ENCODE measurements at places on chromosomes 12 and 14.

- DNase-seq = no peak
Observed at GRCh38 chr14:51360592-51360991, 120.5 kb downstream of the TMX1 start.

GRCh38 chr14:50791201-50791600 lies 39.8 kb downstream of the NIN start:
- no peak for DNase-seq

DNA sequence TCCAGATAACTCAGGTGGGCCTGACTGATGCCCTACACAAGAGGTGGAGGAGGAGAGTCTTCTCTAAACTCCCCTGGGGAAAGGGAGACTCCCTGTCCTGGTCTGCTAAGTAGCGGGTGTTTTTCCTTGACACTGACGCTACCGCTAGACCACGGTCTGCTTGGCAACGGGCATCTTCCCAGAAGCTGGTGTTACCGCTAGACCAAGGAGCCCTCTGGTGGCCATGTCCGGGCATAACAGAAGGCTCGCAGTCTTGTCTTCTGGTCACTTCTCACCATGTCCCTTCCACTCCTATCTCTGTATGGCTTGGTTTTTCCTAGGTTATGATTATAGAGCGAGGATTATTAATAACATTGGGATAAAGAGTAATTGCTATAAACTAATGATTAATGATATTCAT lies 965.5 kb downstream of the TMEM121 start:
- DNase-seq = no peak

DNA sequence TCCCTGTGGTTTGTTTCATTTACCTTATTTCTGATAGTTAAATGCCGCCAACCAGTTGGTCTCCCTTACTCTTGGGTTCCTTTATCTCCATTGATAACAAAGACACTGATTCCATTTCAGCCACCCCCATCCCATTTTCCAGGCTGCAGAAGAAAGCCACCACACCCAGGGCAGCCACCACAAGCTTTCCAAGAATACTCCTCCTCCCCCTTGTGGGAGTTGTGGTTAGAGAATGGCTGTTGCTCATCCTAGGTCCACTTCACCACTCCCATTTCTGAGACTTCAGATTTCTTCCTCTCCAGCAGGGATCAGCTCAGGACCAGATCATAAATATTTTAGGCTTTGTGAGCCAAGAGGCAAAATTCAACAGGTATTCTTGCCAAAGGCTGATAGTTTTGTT lies 73.9 kb downstream of the ANO4 start:
- no peak for DNase-seq

GRCh38 chr12:104360983-104361707 lies 57.6 kb downstream of the EID3 start:
- DNase-seq = no peak

DNA sequence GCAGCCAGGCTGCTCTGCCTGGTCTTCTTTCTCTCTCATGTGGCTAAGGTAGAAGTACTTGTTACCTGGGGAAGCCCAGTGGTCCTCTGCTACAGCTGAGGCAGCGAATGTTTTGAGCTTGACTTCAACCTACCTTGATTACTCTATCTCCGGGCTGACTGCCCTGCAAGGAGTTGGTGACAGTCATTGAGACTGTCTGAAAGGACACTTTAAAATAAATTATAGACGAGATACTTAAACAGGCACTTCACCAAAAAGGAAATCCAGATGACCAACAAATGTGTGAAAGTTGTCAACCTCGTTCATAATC lies 474 bp upstream of the CIT start:
- DNase-seq = no peak

GRCh38 chr14:46571970-46572369 lies 79.6 kb downstream of the RPL10L start:
- no peak for DNase-seq

GRCh38 chr12:58774731-58775130 lies 145.6 kb downstream of the LRIG3 start:
- DNase-seq = no peak

DNA sequence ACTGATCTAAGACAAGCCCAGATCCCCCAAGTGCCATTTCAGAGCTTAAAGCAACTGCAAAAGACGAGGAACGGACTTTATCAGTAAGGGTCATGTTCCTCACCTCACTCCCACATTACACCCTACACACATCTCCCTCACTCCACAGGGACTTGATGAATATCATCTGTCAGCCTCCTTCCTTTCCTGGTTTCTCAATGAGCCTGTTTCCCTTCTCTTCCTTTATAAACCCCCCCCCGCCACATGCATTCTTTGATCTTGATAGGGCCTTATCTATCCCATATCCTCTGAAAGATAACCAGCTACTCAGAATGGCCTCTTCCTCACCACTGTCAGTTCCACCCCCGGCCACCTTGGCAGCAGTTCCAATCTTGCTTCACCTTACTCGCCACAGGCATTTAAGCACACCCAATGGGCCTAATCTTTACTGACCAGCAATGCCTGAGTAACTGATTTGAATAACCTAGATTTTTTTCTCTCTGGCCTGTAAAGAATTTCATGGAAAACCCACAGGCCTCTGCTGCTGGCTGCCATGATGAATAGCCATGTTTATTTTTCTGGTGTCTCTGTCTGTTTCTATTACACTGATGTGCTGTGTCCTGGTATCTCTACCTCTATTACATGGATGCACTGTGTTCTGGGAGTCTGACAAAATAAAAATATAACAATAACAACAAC lies 138.7 kb downstream of the PHLDA1 start:
- DNase-seq = no peak

- no peak for DNase-seq
Observed at GRCh38 chr12:96322720-96323119, 77.5 kb downstream of the CDK17 start.

- DNase-seq = no peak
Observed at GRCh38 chr14:20681348-20682126, 2.8 kb upstream of the RNASE4 start.

DNA sequence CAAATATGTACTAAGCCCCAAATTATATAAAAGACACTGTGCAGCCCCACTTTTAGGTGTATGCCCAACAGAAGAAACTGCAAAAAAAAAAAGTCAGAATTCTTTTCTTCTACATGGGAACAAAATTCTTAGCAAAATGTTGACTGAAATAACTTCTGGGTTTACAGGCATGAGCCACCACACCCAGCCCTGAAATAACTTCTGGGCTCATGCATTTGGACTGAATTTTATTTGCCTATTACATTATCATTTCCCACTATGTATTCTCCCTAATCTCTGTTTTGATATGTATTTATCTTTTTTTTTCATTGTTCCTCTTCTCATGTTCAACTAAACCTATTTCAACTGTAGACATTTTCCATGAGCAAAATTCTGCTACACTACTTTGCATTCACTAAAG lies 169.2 kb downstream of the GRIN2B start:
- no peak for DNase-seq

Data from NCI-H1436 treated with DMSO at 0.1 percent for 48 hours (cell line).